NB4 (cell line): ENCODE measurements at places on chromosomes 11 and 22.

GRCh38 chr22:33515795-33516194 is 404.5 kb downstream of the LARGE1 start:
- no peak for DNase-seq

DNA sequence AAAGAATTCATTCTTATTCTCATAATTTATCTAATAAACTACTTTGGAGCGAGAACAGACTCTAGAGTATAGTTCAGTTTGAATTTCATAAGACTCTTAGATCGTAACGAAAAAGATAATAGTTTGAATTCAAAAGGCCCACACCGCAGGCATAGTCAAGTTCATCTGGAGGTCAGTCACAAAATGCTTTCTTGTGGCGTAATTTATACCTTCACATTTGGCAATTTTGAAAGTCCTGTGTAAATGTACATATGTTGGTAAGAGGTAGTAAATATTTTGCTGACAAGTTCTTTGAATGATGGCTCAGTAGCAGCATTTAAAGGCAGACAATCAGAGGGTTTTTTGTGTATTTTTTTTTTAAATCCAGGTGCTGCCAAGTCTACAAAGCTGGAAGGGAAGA is 88.1 kb downstream of the TEAD1 start:
- DNase-seq, result no peak

DNA sequence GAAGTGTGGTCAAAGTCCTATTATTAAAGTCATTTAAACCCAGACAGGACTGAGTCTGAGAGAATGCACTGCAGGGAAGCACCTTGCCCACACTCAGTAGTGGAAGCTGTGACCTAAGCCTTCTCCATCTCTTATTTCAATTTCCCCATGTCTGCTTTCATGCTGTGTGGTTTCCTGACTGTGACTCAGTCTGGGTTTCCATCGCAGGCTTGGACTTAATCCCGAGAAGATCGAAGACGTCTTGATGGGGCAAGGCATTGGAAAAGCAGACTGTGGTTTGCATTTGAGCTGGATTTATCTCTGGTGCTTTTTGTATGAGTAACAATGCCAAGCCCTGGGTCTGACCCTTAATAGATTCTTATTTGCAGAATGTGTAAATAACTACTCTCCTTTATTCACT is 238.9 kb downstream of the NTM start:
- DNase-seq, result no peak

DNA sequence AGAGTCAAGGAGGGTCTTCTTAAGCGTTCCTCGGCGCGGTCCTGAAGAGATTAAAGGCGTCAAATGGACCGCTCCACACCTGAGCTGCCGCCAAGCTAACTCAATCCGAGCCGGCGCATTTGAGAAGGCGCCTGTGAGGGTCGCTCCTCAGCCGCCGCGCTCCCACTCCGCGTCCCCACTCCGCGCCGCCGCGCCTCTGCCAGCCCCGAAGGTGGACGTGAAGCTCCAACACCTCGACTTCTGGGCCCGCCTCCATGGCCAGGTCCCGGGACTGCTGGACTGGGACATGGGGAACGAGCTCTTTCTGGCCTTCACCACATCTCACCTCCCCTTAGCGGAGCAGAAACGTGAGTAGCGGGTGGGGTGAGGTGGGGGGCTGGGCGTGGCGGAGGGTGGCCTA is at the start of gene FOXR1:
Gene FOXR1 (plus strand): TSS at position 116 of the 400 bp plus-strand sequence. CDS start 171 bp downstream, at position 287.
- no peak for DNase-seq

- DNase-seq, result no peak
Observed at GRCh38 chr11:28666632-28667031, 558.4 kb downstream of the METTL15 start.

DNA sequence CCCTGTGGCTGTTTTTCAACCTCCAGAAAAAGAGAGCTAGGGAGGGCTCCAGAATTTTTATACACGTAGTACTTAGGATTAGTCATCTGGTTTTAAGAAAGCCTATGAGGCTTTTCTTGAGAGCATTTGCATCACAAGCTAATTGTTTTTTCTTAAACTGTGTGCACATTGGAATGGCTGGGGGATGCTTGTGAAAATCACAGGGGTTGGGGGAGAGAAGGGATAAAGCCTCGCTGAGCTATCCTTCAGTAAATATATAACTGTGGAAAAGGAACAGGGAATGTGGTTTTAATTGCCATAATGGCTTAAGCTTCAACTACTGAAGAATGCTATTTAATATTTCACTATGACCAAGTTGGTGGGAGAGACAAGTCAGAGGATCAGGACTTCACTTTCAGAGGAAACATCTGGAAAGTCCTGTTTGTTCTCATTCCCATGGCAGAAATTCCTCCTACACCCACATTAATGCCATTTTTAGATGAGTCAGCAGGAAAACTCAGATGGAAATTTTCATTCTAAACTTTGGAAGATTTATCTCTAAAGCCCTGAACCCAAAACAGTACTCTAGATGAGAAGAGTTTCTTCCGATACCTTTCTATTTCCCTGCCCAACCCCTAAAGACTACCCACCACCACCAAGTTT is 591.3 kb downstream of the LRRC4C start:
- DNase-seq, result no peak

DNA sequence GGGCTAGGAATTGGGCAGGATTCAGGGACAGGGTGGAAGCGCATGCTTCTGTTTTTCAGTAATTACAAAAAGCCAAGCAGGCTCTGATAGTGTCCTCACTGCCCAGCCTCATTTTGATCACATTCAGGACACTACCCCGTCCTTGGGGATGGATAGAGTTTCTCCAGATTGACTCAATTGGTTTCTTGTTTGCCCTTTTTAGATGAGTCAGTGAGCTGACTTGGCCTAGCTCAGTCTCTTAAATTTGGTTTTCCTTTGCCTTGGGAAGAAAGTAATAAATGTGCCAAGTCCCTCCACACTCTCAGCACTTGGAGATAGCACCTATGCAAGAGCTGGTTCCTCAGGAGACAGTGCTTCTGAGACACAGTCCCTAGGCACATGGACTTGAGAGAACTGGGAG is 25.5 kb downstream of the DKK3 start:
- DNase-seq, result no peak

DNA sequence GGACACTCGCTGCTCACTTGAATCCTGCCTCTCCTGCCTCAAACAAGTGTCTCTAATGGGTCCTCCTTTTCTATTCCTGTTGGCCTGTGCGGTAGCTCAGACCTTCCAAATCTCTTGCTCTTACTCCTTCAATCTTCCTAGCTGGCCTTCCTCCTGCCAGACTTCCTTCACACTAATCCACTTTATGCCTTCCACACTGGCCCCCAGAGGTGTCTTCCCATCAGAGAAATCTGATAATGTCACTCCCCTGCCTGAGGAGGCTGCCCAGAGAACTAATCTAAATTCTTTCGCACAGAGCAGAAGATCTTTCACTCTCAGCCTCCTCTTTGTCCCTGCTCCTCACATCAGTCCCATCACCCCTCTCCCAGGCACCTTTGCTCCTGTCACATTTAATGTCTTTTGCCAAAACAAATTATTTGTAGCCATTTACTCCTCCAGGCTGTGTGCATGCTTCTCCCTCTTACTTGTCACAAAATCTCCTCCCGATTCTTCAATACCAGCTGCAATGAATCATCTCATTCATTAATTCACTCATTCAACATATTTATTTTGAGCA is 175.7 kb downstream of the MAML2 start:
- DNase-seq, result no peak
